ENCODE measurements at places on chromosomes 2 and 18.

DNA sequence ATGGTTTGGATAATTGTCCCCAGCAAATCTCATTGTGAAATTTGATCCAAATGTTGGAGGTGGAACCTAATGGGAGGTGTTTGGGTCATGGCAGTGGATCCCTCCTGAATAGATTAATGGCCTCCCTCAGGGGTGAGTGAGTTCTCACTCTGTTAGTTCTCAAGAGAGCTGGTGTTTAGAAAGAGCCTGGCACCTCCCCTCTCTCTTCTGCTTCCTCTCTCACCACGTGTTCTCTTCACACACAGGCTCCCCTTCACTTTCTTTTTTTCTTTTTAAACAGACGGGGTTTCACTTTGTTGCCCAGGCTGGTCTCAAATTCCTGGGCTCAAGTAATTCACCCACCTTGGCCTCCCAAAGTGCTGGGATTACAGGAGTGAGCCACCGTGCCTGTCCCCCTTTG lies 111.6 kb upstream of the LTBP1 start:
- DNase-seq, result no peak

GRCh38 chr2:172972005-172972619 lies 103.5 kb upstream of the MAP3K20 start:
- DNase-seq, result no peak

DNA sequence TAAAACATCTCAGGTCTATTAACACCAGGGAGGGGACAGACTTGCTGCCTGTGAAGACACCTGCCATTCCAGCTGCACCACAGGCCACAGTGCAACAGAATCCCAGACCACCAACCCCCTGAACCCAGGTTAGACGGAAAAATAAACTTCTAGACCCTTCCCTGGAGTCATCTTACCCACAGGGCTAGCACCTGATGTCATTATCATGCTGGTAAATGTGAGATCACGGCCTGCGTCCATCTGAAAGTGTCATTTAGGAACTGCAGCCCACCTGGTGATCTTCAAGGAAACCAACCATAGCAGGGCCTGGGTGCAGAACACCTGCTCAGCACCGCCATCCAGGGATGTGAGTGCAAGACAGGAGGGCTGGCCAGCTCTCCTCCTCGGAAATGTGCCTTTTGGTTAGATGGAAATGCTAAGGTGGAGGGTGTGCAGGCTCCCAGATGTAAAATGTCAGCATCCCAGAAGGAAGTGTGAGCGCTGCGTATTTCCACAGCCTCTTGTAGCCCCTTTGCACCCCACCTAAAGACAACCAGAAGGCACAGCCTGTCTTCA lies 80.8 kb downstream of the PTGR3 start:
- no peak for DNase-seq

- DNase-seq, result no peak
Measured at GRCh38 chr2:219406861-219407230, 11.3 kb upstream of the DES start.

DNA sequence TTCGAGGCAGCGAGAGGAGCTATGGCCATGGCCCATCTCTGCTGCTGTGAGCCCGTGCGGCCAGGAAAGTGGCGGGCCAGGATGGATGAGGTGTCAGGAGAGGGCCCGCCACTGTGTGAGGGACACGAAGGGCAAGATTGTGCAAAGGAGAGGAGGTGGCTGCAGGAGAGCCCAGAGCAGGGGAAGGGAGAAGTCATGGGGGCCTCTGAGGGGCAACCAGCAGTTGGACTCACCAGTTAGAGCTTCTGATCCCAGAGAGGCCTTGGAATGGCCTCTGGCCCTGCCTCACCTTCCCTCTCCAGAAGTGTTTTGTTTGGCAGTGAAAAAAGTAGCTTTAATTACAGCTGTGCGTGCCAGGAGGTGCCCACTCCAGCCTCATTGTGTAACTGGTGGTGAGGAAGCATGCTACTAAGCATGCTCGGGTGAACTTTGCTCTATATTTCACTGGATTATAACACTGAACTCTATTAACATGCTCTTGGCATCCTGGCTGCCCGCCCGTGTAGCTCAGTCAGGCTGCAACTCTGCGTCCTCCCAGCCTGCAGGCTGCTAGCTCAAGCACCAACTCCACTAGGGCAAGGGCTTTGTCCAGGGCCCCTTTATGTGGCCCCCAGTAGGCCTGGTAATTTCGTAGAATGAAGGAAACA lies 34.2 kb downstream of the IMPA2 start:
- peak; percentile 35 for DNase-seq

DNA sequence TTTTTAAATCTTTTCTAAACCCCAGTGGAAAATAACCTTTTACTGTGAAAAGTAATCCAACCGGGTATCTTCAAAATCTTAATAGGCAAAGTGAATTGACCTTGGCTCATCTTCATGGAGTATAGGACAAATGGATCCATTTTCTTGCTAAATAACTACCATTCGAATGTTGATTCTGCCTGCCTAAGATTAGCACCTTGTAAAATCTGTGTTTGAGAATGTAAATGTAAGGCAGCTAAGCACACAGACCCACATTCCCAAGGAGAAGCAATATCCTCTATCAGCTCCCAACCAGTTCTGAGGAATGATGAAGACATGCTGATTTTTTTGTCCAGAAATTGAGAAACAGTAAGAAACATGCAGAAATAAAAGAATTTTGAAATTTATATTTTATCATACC lies 509.8 kb upstream of the SMIM21 start:
- no peak for DNase-seq

GRCh38 chr18:31965316-31965970 lies 22.5 kb upstream of the TRAPPC8 start:
- no peak for DNase-seq

GRCh38 chr18:77341527-77342325 lies 92.1 kb downstream of the GALR1 start:
- no peak for DNase-seq

- DNase-seq, result no peak
Measured at GRCh38 chr18:45168866-45169600, 446.2 kb upstream of the SLC14A2 start.

GRCh38 chr2:58027029-58027428 lies 19.6 kb upstream of the VRK2 start:
- DNase-seq, result no peak

GRCh38 chr2:45014016-45014702 lies 4.9 kb upstream of the SIX2 start:
- no peak for DNase-seq

DNA sequence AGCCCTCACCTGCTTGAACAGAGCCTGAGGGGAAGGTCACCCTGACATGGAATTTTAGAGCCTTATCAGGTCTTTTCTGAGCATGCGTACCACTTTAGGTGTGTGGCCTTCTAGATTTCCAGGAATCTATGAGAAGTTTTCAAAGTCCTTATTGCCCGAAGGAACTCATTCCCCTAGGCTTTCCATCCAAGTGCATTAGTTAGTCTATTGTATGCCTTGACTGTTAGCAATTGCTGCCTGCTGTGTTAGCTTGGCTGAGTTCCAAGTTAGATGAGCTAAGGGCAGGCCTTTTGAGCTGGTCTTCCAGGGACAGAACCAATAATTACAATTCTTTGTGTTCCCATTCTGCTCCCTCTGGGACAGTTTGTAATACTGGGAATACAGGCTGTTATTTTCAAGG lies 30.8 kb upstream of the PUM2 start:
- DNase-seq, result peak; percentile 74

DNA sequence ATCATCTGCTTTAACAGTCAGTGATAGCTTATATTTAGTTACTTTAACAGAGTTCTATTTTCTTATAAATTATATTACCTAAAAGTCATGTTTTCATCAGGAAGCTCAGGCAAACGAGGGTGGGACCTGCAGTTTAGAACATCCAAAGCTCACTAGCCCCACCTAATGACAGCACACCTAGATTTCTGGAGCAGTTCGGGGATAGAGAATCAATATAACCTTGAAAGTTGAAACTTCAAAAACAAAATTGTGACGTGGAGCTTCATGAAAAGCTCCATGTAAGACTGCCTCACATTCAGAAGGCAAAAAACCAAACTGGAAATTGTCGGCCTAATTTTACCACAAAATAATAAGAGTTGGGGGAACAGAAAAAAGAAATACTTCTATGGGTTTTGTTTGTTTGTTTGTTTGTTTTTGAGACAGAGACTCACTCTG lies 185.9 kb upstream of the CCDC150 start:
- peak; percentile 30 for DNase-seq

GRCh38 chr2:238038203-238038602 lies 22.6 kb upstream of the SCLY start:
- DNase-seq, result no peak

DNA sequence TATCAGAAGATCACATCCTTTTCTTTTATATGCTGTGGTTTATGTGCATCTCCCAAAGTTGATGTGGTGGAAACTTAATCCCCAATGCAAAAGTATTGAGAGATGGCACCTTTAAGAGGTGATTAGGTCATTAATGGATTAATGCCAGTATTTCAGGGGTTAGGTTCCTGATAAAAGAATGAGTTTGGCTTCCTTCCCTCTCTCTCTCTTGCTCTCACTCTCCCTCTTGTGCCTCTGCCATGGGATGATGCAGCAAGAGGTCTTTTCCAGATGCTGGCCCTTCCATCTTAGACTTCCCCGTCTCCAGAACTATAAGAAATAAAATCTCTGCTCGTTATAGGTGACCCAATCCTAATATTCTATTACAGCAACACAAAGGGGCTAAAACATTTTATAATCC lies 85.0 kb downstream of the TTC27 start:
- DNase-seq, result no peak

- no peak for DNase-seq
Measured at GRCh38 chr2:55809875-55810621, 113.5 kb downstream of the EFEMP1 start.

DNA sequence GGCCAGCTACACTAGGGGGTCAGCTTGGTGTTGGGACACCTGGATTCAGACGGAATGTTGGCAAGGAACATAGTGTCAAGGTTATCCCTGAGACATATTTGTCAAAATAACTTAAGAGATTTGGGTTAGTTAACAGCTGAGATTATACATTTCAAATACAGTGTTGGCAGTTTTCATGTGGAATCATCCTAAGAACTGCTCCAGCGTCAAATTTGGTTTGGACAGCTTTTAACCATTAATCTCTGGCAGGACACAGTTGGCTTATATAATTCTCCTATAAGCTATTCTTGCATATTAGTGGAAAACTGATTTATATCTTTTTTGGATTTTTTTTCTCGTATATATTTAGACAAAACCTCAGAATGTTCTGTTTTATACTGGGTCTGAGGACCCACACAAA lies 132.2 kb downstream of the CCDC85A start:
- DNase-seq, result peak; percentile 15

All from brain (organoid and tissue), 16 donors.